Stimulated activated CD8-positive, alpha-beta memory T cell treated with anti-CD3 and anti-CD28 coated beads, Interleukin-4, amount 100 ng/mL, for 1 hour (primary cell): ENCODE measurements at places on chromosomes 6 and 20.
A peak's percentile ranks its signal among the peaks of the same experiment; 100 is the strongest.

DNA sequence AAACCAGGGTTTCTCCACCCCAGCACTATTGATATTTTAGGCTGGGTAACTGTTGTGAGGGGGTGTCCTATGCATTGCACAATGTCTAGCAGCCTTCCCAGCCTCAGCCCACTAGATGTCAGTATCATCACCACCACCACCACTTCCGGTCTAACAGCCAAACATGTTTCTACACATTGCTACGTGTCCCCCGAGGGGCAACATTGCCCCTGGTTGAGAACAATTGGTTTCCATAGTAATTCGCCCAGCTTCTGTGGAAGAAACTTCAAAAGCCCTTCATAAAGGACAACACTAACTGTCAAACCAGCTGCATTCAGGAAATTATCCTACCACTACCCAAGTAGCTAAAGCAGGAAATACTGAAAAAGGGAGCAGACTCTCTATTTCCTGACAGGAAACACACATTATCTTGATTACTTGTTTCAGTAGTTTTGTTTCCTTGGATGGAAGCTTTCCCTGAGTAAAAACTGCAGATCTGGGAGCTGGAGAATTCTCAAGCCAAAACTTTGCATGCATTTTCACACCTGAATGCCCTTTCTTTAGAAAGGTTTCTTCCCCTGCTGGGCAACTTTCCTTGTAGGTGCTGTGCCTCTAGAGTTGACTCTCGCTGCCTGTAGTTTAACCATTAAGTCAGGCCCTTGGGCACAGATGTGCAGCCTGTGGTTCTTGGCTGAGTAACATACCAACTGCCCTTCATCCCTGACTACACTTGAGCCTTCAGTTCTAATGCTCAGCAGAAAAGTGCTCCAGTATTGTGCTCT is 23.6 kb downstream of the PKHD1 start:
- DNase-seq, result peak; percentile 18

- DNase-seq, result no peak
These were observed 32.8 kb downstream of the GFOD1 start for GRCh38 chr6:13454286-13455221.

- no peak for DNase-seq
These were observed 114.2 kb downstream of the UNC5CL start for GRCh38 chr6:40924839-40925238.

DNA sequence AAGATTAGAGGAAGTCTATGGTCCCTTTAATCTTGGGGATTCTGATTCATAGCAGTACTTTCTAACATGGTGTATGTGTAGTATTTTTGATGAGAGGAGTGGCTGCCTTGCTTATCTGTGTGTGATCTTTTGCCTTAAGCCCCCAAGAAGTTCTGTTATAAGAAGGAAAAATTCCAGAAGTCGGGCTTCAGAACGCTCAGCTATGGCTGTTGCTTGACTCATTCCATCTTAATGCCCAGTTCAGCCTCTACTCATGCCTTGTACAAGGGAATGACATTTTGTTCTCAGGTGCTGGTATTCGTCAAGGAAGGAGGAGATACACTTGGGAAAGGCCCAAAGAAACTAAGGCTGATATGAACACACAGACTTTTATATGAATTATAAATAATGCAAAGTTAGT is 713.0 kb upstream of the MARCKS start:
- no peak for DNase-seq

GRCh38 chr20:63224412-63225081 is 8.6 kb upstream of the YTHDF1 start:
- no peak for DNase-seq

DNA sequence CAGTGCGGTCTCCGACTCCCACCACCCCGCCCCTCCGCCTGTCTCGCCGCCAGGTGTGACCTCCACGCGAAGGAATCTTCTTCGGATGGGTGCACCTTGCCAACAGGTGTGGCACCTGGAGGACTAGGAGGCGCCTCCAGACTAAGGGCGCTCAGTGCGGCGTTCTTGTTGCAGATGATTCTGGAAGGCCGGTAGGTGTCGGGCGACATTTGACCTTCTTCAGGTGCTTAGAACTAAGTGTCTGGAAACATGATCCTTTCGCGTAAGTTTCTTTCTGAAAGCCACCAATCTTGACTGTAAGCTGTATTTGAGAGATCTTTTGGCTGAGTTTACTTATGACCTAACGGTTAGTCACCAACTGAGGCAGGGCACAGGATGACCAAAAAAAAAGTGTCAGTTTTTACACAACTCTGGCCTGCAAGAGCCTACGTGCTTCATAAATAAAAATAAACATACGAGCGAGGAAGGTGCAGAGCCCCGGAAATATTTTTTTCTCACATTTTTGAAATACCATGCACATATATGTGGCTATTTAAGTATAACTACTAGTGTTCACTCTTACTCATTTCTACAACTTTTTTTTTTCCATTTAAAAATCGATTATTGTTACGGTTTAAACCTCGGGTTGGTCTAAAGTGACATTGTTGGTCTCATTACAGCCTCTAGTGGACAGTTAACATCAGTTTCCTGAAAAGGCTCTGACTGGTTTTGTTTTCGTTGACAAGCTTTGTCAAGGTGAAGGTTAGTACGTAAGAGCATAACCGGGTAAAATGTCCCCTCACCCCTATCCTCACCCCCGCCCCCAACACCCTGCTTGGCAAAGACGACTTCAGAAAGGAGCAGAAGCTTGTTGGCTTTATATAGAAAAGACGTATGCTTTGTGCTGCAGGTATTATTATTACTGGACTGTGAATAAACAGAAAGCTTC is 1.6 kb upstream of the ATXN1 start:
- DNase-seq, result no peak

GRCh38 chr6:12403201-12403826 is 113.2 kb downstream of the EDN1 start:
- DNase-seq, result no peak

- DNase-seq, result no peak
These were observed 88.4 kb downstream of the RTN4IP1 start for GRCh38 chr6:106540907-106541306.
